ENCODE measurements at places on chromosomes 7 and 10. TPM values are rescaled to one million over a fixed set of nuclear protein-coding genes. Genes with fewer than 3 reads are reported as not detected.

The PTF1A gene
- not detected for total RNA-seq

The SKAP2 gene
- 13.9 TPM for total RNA-seq

The TMEM120A gene
- total RNA-seq = 25.7 TPM

The IFIT1B gene
- not detected for total RNA-seq

The GALNT11 gene
- total RNA-seq = 48.9 TPM

The IQCE gene
- 10.5 TPM for total RNA-seq

The INHBA gene
- total RNA-seq = 1.9 TPM

Data from lower leg skin (tissue), 4 donors.